ENCODE measurements at places on chromosomes 1 and 21. TPM values are rescaled to one million over a fixed set of nuclear protein-coding genes. Genes with fewer than 3 reads are reported as not detected.
A peak's percentile ranks its signal among the peaks of the same experiment; 100 is the strongest.

The NBPF6 gene
- not detected for polyA plus RNA-seq

- DNase-seq: no peak
Measured at GRCh38 chr1:218880484-218881060, 293.1 kb upstream of the LYPLAL1 start.

DNA sequence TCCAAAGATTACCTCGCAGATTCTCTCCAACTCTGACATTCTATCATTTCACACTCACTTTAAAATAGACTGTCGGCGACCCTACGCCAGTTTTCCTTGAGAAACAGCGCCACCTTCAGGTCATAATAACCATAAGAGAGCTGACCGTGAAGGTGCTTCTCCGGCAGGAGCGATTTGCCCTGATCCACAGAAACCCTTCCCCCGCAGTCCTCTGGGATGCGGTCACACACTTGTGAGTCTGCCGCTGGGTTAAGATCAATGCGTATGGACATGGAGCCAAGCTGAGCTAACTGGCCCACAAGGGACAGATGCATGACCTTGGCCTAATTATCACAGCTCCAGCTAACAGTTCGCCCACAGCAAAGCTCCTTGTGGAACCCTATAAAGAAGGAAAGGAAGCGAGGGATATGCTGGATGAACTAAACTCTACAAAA is 32.8 kb upstream of the IFNAR2 start:
- DNase-seq: peak; percentile 60

The NIBAN1 gene
- not detected for polyA plus RNA-seq

The JUN gene
- 28.1 TPM for polyA plus RNA-seq

- no peak for DNase-seq
Measured at GRCh38 chr1:30489737-30490389, 233.5 kb downstream of the MATN1 start.

The RLF gene
- polyA plus RNA-seq: 9.0 TPM

The RAP1GAP gene
- polyA plus RNA-seq: 46.1 TPM

DNA sequence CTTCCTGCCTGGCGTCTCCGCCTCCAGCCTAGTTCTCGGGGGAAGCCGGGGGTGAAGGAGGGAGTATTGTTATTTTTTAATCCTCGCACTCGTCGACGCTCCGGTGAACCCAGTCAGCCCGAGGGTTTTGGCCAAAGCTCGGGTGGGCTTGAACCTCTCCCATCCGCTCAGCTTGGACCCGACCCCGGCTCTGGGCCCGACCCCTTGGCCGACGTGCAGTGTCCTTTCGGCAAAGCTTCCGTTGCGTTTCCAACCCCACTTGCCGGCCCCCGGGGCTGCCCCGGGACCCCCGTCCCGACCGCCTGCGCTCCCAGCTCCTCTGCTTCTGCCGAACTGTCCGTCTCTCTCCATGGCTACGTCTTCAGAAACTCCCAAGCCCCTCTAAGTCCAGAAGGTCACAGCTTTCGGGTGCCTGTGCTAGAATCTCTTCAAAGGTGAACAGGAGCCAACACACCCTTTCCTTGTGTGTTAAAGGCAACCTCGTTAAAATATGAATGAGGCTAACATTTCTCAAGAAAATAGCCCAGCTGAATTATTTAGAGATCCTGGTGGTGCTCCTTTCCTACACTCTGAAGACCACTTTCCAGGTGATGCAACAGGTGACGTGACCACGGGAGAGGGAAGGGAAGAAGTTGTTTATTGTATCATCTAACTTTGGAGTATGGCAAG is 647 bp downstream of the DESI2 start:
- DNase-seq: peak; percentile 38

- no peak for DNase-seq
Measured at GRCh38 chr1:41359211-41360073, 1.8 kb upstream of the FOXO6 start.

GRCh38 chr1:53642607-53643006 is 96.4 kb downstream of the GLIS1 start:
- no peak for DNase-seq

GRCh38 chr1:182253319-182253860 is 138.2 kb downstream of the GLUL start:
- no peak for DNase-seq

The TAL1 gene
- polyA plus RNA-seq: 0.05 TPM

- DNase-seq: no peak
Measured at GRCh38 chr1:41416081-41416480, 54.8 kb downstream of the FOXO6 start.

GRCh38 chr21:21163904-21164303 is 165.7 kb downstream of the NCAM2 start:
- DNase-seq: peak; percentile 26

- DNase-seq: peak; percentile 6
Measured at GRCh38 chr1:45200906-45201500, 5.4 kb downstream of the ZSWIM5 start.

DNA sequence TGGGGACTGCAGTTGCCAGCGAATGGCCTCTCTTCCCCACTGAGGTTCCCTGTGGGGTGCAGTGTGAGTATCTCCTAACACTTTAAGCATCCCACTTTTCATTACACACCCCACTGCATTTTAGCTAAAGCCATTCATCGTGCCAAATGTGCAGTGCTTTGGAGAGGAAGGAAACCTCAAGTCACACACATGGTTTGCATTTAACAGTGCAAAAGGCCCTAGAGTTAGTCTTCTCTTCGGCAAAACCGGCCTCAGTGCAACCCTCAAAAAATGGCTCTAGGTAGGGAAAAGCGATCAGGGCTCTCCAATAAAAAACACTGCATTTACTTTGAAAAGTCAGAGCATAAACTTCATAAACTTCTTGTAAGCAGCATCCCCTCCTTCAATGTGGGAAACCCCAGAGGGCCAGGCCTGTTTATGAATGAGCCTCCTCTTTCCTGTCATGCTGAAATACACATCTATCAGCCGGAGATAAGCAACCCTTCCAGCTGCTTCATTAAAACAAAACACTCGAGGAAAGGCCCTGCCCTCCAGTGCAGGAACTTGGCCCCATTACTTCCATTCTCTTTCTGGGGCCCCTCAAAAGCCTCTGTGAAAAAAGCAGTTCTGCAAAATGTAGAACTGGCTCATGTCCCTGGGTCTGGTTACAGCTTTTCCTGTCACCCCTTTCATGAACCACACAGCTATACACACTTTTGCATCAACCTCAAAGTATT is 184.0 kb downstream of the CDC7 start:
- no peak for DNase-seq

The LCE3E gene
- polyA plus RNA-seq: not detected

The OR6Y1 gene
- not detected for polyA plus RNA-seq

The PEAR1 gene
- polyA plus RNA-seq: 0.41 TPM

- DNase-seq: no peak
Measured at GRCh38 chr1:32240140-32240951, 6.7 kb upstream of the FAM167B start.

GRCh38 chr1:47867438-47868347 is 129.5 kb downstream of the TRABD2B start:
- peak; percentile 56 for DNase-seq

- no peak for DNase-seq
Measured at GRCh38 chr1:1033009-1033587, 13.2 kb downstream of the AGRN start.

The CCDC27 gene
- not detected for polyA plus RNA-seq

The CLDN17 gene
- polyA plus RNA-seq: not detected

DNA sequence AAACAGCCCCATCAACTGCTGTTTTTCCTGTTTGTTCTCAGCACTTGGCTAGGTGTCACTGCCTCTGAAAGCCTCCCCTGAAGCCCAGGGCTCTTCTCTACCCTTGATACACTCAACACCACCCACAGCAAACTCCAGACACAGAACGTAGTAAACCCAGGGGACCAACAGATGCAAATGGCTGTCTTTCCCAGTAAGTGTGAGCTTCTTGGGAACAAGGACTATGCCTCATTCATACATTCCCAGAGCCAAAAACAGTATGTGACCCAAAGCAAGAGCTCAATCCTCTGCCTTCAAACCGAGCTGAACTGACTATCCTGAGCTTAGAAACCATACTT is 4.4 kb downstream of the LBR start:
- no peak for DNase-seq

DNA sequence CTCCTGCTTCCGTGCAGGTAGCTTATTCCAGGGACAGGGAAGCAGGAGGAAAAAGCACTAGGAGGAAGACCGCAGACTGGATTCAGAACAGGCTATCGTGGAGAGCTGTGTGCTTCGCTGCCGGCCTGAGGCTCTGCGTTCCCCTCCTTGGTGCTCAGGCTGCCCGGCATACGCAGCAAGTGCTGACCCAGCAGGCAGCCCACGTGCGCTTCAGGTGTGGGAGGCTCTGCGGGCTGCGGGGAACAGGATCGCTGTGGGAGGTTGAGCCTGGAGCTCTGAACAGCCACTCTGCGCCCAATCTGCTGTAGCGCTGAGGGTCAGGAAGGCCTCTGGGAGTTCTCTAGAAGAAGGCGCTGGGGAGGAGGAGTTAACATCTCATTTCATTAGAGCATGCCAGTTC is 27.9 kb downstream of the DOP1B start:
- no peak for DNase-seq

GRCh38 chr1:230056098-230056497 is 10.9 kb upstream of the GALNT2 start:
- no peak for DNase-seq

GRCh38 chr1:94795434-94795833 is 24.7 kb upstream of the SLC44A3 start:
- DNase-seq: no peak

GRCh38 chr1:76657623-76658022 is 209.7 kb upstream of the ST6GALNAC5 start:
- DNase-seq: no peak

DNA sequence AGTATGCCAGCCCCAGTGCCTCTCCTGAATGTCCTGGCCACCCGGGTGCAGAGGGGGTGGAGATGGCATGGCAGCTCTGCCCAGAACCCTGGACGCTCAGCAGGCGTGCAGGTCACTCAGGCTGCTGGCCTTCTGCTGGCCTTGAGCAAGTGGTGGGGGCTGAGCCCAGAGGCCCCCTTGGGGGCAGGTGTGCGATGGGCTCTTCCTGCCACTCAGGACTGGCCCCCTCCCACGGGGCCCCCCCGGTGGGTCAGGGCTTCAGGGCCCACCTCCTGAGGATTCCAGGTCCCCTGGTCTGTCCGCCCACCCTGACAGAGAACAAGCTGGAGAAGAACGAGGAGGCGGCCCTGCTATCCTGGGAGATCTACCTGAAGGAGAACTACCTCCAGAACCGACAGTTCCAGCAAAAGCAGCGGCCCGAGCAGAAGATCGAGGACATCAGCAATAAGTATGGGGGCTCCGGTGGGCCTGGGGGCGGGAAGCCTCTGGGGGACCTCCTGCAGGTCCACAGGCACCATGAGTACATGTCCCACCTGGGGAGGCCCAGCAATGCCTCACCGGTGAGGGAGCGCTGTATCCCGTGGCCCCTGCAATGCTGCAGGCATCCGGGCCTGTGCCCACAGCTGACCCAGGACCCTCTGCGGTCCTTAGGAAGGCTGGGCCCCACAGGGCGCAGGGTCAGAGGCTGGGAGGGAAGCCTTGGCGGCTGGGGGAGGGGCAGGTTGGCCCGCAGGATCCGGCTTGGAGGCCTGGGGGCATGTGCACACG is 37.0 kb upstream of the LRRC3 start:
- no peak for DNase-seq

Data from HepG2 (cell line).